ENCODE measurements at places on chromosomes 2 and 18.

DNA sequence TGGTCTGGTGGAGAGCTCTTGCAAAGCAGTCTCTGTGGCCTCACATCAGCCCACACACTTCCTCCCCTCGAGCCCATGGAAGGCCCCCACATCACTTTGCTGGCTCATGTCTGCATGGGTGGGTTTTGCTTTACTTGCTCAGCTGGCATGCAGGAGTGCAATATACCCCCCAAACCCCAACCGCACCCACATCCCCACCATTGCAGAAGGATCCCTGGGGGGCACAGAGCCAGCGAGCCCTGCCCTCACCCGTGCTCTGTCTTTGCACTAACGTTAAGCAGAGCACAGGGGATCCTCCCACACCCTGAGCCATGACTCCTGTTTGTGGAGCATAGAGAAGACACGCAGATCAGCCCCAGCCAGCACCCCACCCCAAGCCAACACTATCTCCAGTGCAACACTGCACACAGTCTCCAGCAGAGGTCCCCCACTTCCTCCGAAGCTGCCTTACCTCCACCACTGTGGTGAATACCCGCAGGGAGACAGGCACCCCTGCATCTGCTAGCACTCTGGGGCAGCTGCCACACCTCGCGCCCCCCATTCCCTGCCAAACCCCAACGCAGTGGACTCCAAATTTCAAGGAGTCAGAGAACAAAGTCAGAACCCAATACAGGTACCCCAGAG is 177.8 kb upstream of the RGPD4 start:
- DNase-seq, result no peak

- no peak for DNase-seq
Observed at GRCh38 chr2:32901313-32901712, 45.4 kb upstream of the LTBP1 start.

- DNase-seq, result peak; percentile 47
Observed at GRCh38 chr2:136189221-136189782, 71.4 kb upstream of the CXCR4 start.

GRCh38 chr2:40103163-40103562 is 324.1 kb upstream of the THUMPD2 start:
- no peak for DNase-seq

- DNase-seq, result no peak
Observed at GRCh38 chr2:8217468-8218030, 464.3 kb upstream of the ID2 start.

GRCh38 chr2:88692187-88692586 is 714 bp downstream of the RPIA start:
- no peak for DNase-seq

DNA sequence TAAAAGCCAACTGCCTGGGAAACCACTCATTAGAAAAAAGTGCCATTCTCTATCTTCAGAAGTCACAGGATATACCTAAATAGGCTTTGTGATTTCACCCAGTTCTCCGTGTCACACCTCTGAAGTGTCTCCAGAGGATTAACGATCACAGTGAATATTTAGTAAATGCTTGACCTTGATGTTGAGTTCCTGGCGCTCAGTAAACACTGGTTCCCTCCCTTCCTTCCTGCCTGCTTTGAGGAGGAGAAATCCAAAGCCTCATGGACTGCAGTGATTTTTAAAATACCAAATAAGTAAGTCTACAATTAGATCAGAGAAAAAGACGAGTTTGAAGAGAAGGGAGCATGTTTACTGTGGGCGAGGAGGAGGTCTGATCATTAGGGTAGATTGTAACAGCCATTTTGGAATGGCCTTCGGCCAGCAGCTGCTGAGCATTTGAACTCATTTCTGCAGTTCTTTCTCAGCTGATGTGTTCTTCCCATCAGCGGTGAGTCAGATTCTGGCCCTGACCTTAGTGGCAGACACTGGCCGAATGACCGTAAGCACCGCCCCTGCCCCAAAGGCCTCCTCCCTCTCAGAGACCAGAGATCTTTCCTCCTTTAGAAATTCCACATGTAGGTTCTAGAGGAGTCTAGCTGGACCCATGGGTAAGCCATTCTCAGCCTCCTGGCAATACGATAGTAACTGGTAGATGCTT is 62.1 kb upstream of the SLC16A14 start:
- peak; percentile 63 for DNase-seq
